ENCODE measurements at places on chromosomes 3 and 15.

GRCh38 chr3:151268267-151269235 lies 9.8 kb downstream of the P2RY14 start:
- H3K4me3 ChIP-seq: no peak overlapping the region
- H3K4me1 ChIP-seq: peaks cover 3% of the 10 kb centered on the region
- no peaks in the 10 kb centered on the region for H3K36me3 ChIP-seq
- H3K27ac ChIP-seq: peak overlapping the region; percentile 35
- no peaks in the 10 kb centered on the region for H3K27me3 ChIP-seq

- no peak overlapping the region for H3K4me3 ChIP-seq
- H3K4me1 ChIP-seq: no peaks in the 10 kb centered on the region
- H3K27me3 ChIP-seq: peaks cover 1% of the 10 kb centered on the region
These were observed 31.4 kb upstream of the MAGEF1 start for GRCh38 chr3:184743248-184743647.

DNA sequence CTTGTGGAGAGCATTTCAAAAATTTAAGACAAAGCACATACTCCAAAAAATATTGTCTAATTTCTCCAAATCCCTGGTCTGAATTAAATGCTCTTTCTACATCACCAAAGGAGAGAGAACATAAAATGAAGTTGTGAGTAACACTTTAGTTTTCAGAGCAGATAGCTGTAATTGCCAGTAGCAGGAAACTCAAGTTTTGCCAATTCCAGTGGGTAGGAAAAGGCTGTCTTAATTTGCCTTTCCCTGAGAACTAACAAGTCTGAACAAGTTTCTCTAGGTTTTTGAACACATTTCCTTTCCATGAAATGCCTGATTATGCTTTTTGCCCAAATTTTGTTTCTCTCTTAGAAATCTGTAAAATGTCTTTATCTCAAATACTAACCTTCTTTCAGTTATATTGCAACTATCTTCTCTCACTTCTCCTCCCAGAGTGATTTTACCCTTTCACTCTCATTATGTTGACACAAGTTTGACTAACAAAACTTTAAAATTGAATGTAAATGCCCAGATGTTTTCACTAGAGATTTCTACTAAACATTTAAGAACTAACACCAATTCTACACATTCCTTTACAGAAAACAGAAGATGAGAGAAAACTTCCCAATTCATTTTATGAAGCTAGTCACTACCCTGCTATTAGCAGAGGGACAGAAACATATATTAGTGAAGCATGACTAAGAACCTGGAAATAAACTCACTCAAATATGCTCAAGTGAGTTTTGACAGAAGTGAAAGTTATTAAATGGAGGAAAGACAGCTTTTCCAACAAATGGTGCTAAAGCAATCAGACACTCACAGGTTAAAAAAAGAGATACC lies 38.4 kb downstream of the RFX7 start:
- H3K27ac ChIP-seq: no peak overlapping the region
- H3K27me3 ChIP-seq: no peaks in the 10 kb centered on the region
- no peak overlapping the region for H3K4me3 ChIP-seq
- DNase-seq: no peak

GRCh38 chr3:132916096-132916495 lies 122.1 kb upstream of the TMEM108 start:
- no peak for DNase-seq
- no peaks in the 10 kb centered on the region for H3K27me3 ChIP-seq
- no peaks in the 10 kb centered on the region for H3K36me3 ChIP-seq
- no peak overlapping the region for H3K4me3 ChIP-seq

DNA sequence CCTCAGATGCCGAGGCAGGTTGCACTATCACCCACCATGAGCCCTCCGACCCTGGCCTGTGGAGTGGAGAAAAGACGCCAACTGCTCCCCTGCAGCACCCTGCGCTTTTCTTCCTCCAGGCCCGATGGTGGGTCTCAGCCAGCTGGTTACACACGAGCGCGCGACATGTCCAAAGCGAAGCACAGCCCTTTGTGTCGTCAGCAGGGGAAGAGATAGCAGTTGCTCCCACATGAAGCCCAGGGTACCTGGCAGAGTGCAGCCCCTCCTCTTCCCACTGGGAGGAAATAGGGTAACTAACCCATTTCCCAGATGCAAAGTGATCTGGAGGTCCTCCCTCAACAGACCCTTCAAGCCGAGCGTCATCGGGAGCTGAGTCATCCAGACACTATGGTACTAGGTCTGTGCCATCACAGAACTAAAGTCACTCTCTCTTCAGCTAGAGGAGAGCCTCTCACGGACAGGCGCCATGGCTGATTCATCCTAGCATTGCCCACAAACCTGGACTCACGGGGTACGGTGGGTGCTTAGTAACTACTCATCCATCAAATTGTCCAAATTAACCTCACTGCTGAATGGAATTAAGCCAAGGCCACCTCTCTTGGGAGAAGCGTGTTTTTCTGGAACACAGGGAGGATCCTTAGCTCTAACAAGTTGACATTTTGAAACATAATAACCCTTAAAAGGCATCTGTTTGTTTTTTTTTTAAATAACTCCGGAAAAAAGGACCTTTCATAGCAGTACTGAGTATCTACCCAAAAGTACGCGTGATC lies 45.2 kb upstream of the BDH1 start:
- no peak for DNase-seq

DNA sequence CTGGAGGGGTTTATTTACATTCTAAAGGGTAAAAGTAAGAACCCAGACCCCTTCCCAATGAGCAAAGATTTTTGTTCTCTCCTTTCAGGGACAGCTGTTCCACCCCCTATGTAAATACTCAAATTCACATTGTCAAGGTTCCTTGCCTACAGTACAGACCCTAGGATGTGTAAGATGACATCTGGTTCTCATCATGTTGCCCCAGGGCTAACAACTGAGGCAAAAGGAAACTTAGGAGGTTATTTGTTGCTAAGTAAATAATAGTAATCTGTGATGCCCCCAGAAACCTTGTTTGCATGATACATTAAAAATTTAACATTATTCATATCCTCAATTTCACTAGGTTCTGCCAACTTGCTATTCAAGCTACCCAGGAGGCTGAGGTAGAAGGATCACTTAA lies 135.0 kb upstream of the CCNL1 start:
- DNase-seq: no peak
- no peaks in the 10 kb centered on the region for H3K4me1 ChIP-seq
- no peaks in the 10 kb centered on the region for H3K27me3 ChIP-seq

DNA sequence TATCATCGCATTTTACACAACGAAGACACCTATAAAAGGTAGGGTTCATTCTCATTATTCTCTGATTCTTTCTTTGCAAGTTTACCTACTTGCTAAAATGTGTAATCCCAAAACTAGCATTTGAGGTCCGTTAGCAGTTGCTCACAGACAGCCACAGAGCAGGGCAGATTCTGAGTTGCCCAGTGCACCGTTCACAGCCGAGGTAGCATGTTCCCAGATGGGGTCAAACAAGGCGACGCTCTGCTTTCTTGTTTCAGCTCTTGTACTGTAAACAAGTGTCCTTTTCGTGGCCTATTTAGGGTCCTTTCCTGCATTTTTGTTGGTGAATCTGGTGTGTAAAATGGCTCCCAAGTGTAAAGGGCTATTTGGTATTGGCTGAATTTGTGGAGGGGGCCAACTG lies 3.1 kb downstream of the PPP1R2 start:
- peaks cover 43% of the 10 kb centered on the region for H3K4me1 ChIP-seq
- H3K27me3 ChIP-seq: no peaks in the 10 kb centered on the region
- no peak overlapping the region for H3K27ac ChIP-seq

GRCh38 chr3:113898892-113899291 lies 48.9 kb upstream of the ZDHHC23 start:
- H3K27me3 ChIP-seq: no peaks in the 10 kb centered on the region
- H3K4me1 ChIP-seq: no peaks in the 10 kb centered on the region
- no peak overlapping the region for H3K4me3 ChIP-seq
- no peak overlapping the region for H3K27ac ChIP-seq

DNA sequence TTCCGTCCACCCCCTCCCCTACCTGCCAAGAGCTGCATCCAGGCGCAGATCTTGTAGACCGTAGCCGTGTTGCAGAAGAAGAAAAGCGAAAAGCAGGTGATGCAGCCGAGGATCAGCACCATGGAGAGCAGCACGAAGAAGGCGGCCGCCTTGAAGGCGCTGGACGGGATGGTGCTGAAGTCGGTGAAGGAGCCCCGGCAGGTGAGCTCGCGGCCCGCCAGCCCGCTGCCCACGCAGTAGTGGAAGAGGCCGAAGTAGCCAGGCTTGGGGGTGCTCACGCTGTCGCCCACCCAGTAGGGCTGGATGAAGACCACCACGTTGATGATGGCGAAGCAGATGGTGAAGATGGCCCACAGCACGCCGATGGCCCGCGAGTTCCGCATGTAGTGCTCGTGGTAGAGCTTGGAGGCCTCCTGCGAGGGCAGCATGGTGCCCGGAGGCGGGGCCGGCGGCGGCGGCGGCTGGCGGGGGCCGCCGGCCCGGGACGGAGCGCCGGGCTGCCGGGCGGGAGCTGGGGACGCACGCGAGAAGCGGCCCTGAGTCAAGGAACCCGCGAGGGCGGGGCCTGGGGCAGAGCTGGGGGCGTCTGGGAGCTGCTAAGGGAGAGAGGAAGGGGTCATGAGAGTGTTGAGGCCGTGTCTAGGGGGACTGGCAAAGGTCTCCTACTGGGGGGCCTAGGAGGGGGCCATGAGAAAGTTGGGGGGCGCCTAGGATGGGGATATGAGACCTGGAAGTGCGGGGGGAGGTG lies 1.2 kb downstream of the LHFPL4 start:
- DNase-seq: peak; percentile 21
- H3K36me3 ChIP-seq: no peaks in the 10 kb centered on the region
- no peak overlapping the region for H3K4me3 ChIP-seq
- H3K27ac ChIP-seq: no peak overlapping the region
- peaks cover 7% of the 10 kb centered on the region for H3K4me1 ChIP-seq

DNA sequence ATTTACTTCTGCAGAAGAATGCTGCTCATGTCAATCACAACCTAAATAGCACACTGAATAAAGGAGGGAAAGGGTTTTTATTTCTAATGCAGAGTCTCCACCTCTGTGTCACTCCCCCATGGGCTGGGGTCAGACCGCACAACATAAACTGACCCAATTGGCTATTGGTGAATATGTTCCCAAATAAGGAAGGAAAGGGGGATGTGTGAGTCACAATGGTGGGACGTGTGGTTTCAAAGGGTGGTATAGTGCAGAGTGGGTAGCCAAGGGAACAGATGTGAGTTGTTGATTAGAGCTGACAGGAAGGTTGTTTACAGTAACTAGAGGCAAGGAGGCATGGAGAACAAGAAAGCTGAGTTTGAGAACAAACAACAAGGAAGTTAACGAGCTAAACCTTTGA lies 491.8 kb downstream of the ZPLD1 start:
- no peak overlapping the region for H3K27ac ChIP-seq
- H3K4me1 ChIP-seq: no peaks in the 10 kb centered on the region
- no peak overlapping the region for H3K4me3 ChIP-seq
- H3K27me3 ChIP-seq: no peaks in the 10 kb centered on the region
- no peak for DNase-seq

DNA sequence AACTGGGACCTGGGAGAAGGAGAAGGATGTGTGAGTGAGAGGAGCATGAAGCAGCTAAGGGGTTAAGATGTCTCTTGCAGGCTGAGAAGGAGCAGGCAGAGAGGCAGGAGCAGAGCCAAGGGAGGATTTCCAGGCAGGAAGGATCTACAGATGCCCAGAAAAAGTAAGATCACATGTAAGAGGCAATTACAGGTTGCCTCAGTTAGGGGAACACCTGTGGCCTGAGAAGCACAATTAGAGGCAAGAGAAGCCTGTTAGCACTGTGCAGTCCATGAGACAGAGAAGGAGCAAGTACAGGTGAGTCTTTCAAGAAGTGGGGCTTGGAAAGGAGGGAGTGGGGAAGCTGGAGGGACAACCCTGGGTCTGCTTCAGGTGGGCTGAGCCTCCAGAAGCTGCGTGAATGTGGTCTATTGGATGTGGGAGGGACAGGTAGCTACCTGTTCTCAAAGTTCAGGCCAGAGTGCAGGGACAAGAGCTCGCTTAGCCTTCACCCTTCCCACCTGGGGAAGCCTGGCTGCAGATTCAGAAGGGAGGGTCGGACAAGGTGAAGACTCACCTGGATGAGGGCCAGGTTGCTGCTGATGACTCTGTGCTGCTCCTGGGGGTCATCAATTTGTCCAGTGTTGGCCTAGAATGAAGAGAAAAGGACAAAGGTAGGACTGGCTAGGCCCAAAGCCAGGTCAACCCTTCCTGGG lies 50.7 kb downstream of the SLC41A3 start:
- no peak for DNase-seq
- no peaks in the 10 kb centered on the region for H3K27me3 ChIP-seq
- H3K4me3 ChIP-seq: no peak overlapping the region
- peaks cover 6% of the 10 kb centered on the region for H3K4me1 ChIP-seq
- no peak overlapping the region for H3K27ac ChIP-seq

DNA sequence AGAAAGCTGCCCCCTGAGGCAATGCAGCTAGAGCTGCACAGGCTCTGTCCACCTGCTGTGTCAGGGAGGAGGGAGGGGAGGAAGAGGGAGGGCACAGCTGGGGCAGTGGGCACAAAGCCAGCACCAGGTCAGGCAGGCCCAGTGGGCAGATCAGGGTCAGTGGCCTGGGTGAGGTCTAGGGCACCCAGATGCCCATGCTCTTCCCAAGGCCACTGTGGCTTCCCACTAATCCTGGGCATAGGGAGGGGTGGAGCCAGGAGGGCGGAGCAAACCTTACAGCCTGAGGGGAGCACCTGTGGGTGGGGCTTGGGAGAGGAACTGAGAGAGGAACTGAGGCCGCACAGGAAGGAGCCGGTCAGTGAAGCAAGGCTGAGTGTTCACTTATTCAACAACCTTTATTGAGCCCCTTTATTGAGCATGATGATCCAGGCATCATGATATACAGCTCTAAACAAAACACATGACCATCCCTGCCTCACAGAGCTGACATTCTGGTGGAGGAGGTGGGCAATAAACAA lies 55.0 kb downstream of the RHCG start:
- H3K4me3 ChIP-seq: no peak overlapping the region
- H3K27ac ChIP-seq: no peak overlapping the region
- no peaks in the 10 kb centered on the region for H3K36me3 ChIP-seq
- H3K27me3 ChIP-seq: peaks cover 16% of the 10 kb centered on the region
- peaks cover 4% of the 10 kb centered on the region for H3K4me1 ChIP-seq
- no peak for DNase-seq

- peaks cover 16% of the 10 kb centered on the region for H3K27me3 ChIP-seq
- H3K4me1 ChIP-seq: no peaks in the 10 kb centered on the region
- H3K36me3 ChIP-seq: no peaks in the 10 kb centered on the region
- no peak for DNase-seq
- H3K4me3 ChIP-seq: no peak overlapping the region
- H3K27ac ChIP-seq: no peak overlapping the region
These were observed 291.9 kb upstream of the NR2F2 start for GRCh38 chr15:96038650-96039049.
